ENCODE measurements at places on chromosomes 2 and 18.

DNA sequence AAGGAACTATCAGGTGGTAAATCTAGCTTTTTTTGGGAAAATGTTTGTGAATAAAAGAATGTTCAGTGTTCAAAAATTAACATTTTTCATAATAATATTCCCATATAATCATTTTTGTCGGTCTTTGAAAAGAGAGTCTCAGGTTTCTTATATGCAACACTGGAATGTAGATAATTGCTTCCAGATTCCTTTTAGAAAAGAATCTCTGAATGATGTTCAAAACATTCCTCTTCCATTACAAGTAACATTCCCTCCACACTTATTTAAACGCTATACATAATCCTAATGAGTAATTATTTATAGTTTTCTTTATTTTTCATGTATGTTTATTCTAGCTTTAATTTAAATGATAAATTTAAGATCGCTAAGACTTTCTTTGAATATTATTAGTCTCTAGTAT, 7.0 kb downstream of the ZSWIM2 start:
- no peak for DNase-seq

GRCh38 chr2:198640463-198640862, 817.3 kb downstream of the SATB2 start:
- no peak for DNase-seq

- no peak for DNase-seq
Measured at GRCh38 chr2:179410552-179411356, 146.1 kb upstream of the SESTD1 start.

- DNase-seq, result no peak
Measured at GRCh38 chr2:161722547-161723503, 98.6 kb downstream of the SLC4A10 start.

DNA sequence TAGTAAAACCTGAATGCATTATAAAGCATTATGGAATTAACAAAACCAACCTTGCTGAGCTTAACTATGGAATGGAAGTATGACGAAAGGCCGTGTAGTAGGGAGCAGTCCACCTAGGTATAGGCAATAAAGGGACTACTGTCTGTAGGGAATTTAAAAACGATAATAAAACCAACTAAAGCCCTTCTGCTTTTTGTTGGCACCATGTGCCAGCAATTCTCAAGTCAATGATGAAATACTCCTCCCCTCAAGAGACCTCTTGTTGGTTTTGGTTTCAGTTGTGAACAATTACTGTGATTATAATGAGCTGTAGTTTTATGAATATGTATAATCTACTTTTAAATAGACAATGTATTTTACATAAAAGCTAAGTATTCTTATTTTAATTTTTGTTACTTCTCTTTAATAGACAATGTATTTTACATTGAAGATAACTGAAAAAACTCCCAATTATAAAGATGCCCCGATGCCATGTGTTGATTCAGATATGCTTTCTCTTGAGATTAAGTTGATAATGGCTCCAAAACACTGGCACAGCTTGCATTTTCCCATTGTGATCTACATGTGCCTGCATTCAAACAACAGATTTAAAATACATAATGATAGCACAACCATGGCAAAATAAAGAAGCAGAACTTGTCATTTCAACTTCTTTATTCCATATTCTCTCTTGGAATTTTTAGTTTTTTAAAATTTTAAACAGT, 55.5 kb upstream of the ZDBF2 start:
- no peak for DNase-seq

GRCh38 chr18:13611601-13612195, 114.7 kb downstream of the FAM210A start:
- no peak for DNase-seq

DNA sequence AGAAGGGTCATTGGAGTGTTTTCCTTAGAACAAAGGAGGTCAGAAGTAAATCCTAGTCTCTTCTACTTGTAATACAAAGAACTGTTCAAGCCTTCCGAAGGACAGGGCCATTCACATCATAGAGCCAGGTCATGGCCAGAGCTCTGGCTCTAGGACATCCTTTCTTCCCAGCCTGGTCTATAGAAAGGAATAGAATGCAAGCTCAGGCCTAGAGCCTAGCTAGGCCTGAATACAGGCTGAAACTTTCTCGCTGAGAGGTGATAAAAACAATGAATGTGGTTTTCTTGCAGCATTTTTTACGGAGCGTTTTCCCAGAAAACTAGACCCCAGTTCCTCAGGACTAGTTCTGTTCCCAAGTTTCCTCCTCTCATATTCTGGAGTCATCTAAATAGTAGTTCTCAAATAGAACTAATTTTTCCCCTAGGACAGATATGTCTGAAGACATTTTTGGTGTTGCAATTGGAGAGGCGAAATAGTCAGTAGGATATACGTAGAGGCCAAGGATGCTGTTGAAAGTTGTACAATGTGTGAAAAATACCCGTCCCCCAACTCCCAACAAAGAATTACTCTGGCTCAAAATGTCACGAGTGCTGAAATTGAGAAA, 6.8 kb downstream of the UGT1A6 start:
- no peak for DNase-seq

GRCh38 chr2:147594038-147594437, 250.8 kb upstream of the ACVR2A start:
- DNase-seq, result no peak

- DNase-seq, result no peak
Measured at GRCh38 chr2:119426801-119427395, 4.8 kb upstream of the TMEM37 start.

DNA sequence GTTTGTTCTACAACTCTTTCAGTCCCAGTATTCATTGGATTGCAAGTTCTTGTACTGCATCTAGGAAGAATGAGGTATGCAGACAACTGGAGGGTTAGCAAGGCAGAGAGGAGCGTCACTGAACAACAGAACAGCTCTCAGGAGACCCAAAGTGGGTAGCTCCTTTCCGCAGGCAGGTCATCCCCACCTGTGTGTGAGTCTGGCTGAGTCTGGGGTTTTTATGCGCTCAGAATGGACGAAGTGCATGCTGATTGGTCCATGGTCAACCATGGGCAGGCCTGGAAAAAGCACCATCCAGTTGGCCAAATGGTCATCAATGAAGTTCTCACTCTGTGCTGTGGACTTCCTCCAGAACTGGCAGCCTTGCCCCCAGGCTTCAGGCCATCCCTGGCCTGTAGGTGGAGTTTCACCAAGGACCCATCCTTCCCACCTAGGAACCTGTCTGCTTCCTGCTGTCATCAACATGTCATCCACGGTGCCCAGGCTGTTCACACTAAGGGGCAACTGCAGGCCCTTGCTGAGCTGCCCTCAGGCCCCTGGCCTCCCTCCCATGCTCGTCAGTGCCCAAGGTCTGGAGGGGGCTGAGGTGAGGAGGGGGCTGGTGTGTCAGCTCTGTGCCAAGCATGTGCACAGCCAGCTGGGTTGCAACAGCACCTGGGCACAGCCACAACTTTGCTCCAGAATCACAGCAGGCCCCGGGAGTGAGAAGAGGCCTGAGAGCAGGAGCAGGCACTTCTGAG, 11.1 kb upstream of the TFCP2L1 start:
- DNase-seq, result no peak

- no peak for DNase-seq
Measured at GRCh38 chr2:58834404-58834803, 593.3 kb upstream of the FANCL start.

DNA sequence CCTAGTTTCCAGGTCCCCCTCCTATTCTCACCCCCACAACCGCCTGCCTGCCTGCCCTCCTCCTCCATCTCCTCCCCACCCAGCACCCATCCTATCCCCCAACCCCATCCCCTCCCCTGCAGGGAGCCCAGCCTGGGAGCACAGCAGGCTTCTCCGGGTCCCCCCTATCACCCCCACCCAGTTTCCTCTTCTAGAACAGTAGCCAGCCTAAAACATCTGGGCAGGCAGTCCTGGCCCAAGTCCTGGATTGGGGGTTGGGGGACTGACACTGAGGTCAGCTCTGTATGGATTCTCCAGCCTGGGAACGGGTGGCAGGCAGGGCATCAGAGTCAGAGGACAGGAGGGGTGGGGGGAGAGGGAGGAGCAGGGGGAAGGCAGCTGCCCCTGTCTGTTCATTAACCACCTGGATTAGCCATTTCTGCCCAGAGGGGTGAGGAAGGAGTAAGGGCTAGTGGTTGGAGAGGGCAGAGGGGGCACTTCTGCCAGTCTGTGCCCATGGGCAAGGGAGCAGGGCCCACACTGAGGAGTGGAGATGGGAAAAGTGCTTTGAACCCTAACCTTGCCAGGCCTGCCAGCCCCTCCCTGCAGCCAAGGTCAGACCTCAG, 60.0 kb downstream of the TNS1 start:
- DNase-seq, result no peak

DNA sequence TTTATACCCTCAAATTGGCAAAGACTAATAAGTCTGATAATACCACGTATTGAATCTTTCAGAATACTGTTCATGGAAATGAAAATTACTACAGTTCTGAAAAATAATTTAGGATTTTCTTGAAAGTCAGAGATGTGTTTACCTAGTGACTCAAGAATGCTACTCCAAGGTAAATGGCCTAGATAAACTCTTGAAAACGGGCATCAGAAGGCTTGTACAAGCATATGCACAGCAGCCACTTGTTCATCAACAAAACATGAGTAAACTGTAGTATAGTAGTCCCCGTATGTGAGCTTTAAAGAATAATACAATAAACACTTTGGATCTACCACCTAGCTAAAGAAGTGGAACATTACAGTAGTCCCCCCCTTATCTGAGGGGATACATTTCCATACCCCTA, 157.5 kb downstream of the THADA start:
- DNase-seq, result no peak

DNA sequence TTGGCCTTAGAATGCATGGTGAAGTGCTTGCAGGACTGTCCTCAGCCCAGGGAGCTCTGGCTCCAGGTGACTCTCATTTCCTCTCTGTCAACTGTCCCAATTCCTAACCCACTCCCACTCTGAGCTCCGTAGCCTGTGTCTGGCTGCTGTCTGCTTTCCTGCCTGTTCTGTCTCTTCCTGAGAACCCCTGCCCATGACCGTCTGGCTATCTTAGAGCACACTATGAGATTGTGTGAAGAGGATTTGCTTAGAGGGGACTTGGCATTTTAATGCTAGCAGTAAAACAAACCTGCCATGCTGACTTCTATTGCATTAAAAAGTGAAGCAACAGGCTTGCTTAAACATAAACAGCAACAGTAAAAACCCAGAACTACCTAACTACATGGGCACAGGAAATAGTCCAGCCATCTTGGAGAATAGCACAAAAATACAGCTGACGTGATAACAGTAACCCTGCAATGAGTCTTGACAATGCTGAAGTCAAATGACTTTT, 234.7 kb downstream of the PRKCE start:
- no peak for DNase-seq

DNA sequence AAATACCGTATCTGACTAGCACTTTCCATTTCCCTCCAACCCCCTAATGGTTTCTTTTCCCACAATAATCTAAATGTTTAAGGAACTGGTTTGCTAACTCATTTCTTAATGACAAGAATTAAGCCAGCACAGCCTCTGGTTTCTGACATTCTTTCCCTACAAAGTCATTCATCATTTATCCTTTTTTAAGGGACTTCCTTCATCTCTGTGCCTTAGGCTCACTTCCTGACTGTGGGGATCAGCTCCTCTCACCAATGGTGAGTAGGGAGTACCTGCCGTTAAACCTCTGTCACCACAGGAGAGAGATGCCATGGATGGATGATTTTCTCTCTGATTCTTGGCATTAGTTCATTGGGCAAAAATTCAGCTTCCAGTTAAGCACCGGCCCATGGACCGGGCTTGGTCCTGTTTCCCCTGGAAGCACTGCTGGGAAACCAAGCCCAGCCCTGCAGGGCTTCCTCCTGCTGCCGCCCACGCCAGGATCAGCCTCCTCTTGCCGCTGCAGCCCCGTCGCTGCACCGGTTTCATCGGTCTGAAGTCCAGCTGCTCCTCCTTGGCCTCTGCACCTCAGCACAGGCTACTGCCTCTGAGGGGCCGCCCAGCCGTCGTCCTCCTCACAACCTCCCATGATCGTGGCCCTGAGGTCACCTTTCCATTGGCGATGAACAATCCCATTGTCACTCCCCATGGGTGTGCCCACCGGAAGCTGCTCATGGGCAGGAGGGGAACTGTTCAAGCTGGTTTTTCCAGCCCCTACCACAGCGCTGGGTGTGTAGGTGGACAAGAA, 64.0 kb upstream of the ZNF516 start:
- DNase-seq, result no peak

GRCh38 chr2:171706152-171706803, 19.0 kb downstream of the DYNC1I2 start:
- DNase-seq, result no peak
